ENCODE measurements at places on chromosomes 4 and X.

DNA sequence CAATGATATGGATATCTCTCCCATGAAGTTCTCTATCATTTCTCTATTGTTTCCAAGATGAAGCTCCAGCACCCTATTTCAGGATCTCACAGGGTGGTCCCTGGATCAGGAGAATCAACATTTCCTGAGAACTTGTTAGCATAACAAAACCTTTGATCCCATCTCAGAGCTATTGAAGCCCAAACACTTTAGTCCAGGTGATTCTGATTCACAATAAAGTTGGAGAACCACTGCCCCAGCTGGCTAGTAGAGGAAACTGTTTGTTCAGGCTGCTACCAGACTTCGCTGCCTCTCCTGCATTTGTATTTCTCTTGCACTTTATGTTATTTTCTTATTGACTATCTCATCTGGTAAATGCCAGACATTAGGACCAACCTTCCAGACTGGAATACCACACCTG is 65.4 kb downstream of the CEP44 start:
- no peak for DNase-seq

GRCh38 chrX:123943488-123943887 is 18.0 kb upstream of the STAG2 start:
- DNase-seq: no peak

DNA sequence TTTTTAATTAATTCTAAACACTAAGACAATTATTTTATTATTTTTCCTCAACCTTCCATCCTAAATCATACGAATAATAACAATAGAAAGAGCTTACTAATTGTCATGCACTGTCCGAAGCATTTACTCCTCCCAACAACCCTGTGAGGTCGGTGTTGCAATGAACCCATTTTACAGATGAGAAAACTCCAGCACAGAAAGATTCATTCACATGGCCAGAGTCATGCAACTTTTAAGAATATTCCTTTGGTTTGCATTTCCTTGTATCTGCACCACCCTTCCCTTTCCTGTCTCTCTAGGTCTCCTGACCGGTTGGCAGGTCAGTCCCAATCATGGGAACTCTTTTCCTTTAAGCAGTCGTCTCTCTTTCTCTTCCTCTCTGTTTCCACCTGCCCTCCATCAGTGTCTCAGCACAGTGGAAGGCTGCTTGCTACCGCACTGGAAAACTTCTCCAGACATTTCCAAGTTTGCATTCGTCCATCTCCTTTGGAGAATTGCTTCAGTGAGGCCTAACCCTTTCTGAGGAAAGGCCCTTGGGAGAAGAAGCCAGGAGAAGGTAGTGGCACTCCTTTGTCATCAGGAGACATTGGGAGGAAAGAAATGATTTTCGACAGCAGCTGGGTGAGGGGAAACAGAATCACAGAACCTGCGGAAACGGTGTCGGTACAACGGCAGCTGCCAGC is 1.9 kb upstream of the TMSB4X start:
- no peak for DNase-seq

GRCh38 chr4:57200799-57201327 is 90.7 kb upstream of the IGFBP7 start:
- no peak for DNase-seq

- DNase-seq: no peak
Observed at GRCh38 chrX:9966775-9967408, at the start of gene CLDN34. Gene CLDN34 (plus strand): TSS chrX:9967358. CDS start chrX:9967358, 0 bp downstream.

DNA sequence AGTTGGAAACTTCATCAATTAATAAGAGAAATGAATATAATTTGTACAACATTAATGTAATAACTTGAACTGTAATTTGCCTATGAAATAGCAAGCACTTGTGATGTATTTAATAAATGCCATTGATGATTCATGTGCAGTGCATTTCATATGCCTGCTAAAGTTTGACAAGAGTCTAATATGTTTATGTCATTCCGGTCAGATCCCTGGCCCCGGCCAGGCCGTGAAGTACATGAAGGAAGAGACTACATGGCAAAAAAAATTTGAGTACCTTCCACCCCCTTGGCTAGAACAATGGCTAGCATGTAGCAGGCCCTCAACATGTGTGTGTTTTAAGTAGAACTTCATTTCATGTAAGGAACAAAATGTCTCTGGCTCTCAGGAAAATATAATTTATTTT is 161.3 kb downstream of the ATP10D start:
- peak; percentile 65 for DNase-seq

GRCh38 chr4:138815811-138816210 is 199.8 kb upstream of the NOCT start:
- no peak for DNase-seq

DNA sequence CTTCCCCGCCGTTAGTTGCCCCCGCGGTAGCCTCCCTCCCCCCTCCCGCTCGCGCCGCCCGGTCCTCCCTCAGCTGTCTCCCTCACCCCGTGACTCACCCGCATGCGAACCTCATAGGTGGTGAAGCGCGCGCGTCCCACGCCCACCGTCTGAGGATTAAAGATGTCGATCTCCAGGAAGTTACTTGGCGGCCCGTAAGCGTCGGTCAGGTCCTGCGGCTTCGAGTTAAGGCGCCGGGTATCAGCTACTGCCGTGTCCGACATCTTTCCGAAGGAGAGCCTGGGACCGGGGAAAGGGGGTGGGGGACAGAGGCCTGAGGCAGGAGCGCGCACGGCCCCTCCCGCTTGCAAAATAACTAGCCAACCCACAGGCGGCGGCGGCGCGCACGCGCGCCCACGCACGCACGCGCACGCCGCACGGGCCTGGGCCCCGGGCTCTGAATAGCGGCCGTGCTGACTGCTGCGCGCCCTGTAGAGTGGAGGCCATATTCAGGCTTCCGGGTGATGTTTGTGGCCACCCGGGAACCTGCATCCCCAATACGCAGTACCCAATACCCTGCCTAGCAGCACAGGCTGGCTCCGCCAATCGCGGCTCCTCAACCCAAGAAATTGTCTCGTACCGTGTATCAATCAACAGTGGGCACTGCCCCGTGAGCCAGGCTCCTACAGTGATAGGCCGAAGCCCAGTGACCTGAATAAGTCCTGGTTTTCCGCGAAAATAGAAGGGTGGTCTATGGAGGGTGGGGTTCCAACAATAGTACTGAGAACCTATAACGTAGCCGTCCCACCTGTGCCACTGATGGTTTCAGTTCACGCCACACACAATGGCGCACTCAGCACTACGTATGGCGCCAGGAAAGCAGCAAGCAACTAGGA is at the start of gene SNX12:
Gene SNX12, minus strand, starts transcription at position 291 of the 875 bp plus-strand sequence. Its CDS starts 28 bp downstream, at position 263.
- peak; percentile 96 for DNase-seq

GRCh38 chr4:70583952-70584834 is 7.9 kb upstream of the AMBN start:
- DNase-seq: no peak
